IMR-90 (cell line): ENCODE measurements at places on chromosomes 12 and 14. TPM values are rescaled to one million over a fixed set of nuclear protein-coding genes. Genes with fewer than 3 reads are reported as not detected.

GRCh38 chr12:1474041-1474573 is 120.3 kb downstream of the FBXL14 start:
- DNase-seq, result peak; percentile 99
- peaks cover 15% of the 10 kb centered on the region for H3K4me1 ChIP-seq
- peak overlapping the region; percentile 5; the same call in 1 of the 2 replicates for H3K4me3 ChIP-seq
- H3K27me3 ChIP-seq, result no peaks in the 10 kb centered on the region

SLC2A14 gene
- under 0.01 TPM in 1 of 2 replicates, not detected in the other for total RNA-seq

GRCh38 chr14:58914279-58914855 is 274.1 kb upstream of the DAAM1 start:
- H3K27ac ChIP-seq, result no peak overlapping the region
- H3K4me3 ChIP-seq, result no peak overlapping the region
- no peaks in the 10 kb centered on the region for H3K36me3 ChIP-seq

ACOT6 gene
- total RNA-seq, result not detected in 2 replicates

GRCh38 chr12:87596134-87596533 is 433.1 kb downstream of the C12orf50 start:
- no peak overlapping the region for H3K27ac ChIP-seq
- no peaks in the 10 kb centered on the region for H3K36me3 ChIP-seq
- H3K27me3 ChIP-seq, result no peaks in the 10 kb centered on the region
- no peaks in the 10 kb centered on the region for H3K4me1 ChIP-seq
- H3K4me3 ChIP-seq, result no peak overlapping the region

GRCh38 chr12:5966486-5967095 is 21.5 kb upstream of the ANO2 start:
- H3K4me3 ChIP-seq, result no peak overlapping the region
- no peak for DNase-seq
- no peaks in the 10 kb centered on the region for H3K4me1 ChIP-seq
- H3K27me3 ChIP-seq, result peaks cover 38% of the 10 kb centered on the region
- H3K36me3 ChIP-seq, result no peaks in the 10 kb centered on the region

ZFHX2 gene
- under 0.01 and 0.18 TPM in 2 replicates for total RNA-seq

- peaks cover 6% of the 10 kb centered on the region; the same call in 1 of the 2 replicates for H3K36me3 ChIP-seq
- peaks cover 32% of the 10 kb centered on the region for H3K27me3 ChIP-seq
- H3K27ac ChIP-seq, result no peak overlapping the region
- no peak for DNase-seq
Observed at GRCh38 chr14:53957739-53958138, 1.1 kb upstream of the BMP4 start.

GRCh38 chr12:19227190-19227879 is 97.8 kb downstream of the PLEKHA5 start:
- no peak overlapping the region for H3K4me3 ChIP-seq
- H3K27me3 ChIP-seq, result no peaks in the 10 kb centered on the region
- DNase-seq, result no peak
- H3K4me1 ChIP-seq, result peaks cover 8% of the 10 kb centered on the region
- 0 out of 2 replicates have a peak, but pooled peaks cover 2% of the 10 kb centered on the region for H3K36me3 ChIP-seq

GALNT16 gene
- total RNA-seq, result 0.28 and 0.36 TPM in 2 replicates

GRCh38 chr12:2057795-2058408 is 5.1 kb downstream of the CACNA1C start:
- no peak for DNase-seq
- H3K36me3 ChIP-seq, result no peaks in the 10 kb centered on the region
- H3K4me3 ChIP-seq, result no peak overlapping the region
- no peak overlapping the region for H3K27ac ChIP-seq
- no peaks in the 10 kb centered on the region; the same call in 1 of the 2 replicates for H3K27me3 ChIP-seq
- peaks cover 5% of the 10 kb centered on the region; the same call in 1 of the 2 replicates for H3K4me1 ChIP-seq

DNA sequence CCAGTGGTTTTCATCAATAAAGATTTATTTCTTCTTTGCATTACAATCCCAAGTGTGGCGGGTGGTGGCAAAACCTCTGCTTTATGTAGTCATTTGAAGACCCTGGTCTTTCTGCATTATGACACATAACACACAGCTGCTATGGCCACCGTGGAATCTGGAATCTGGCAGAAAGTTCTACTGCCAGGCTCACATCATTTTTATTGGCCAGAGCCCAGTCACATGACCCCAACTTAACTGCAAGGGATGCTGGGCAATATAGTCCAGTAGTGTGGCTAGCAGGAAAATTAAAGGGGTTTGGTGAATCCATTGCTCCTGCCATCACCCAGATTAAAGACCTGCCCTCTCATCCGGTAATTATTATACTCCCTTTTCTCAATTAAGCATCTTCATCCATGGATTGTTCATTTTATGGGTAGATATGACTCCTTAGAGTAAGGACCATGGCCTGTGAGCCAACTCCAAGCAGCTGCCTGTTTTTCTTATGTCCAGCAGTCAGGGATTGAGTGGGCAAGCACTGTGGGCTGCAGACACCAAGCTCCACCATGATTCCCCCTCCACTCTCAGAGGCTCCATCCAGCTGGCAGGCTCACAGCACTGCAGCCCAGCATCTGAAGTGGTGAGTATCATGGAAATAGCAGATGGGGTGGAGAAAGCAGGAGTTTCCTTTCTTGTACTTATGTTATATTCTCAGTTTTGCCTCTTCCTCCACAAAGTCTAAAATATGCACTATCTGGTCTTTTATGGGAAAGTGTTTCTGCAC is 1030.7 kb downstream of the AACS start:
- no peaks in the 10 kb centered on the region for H3K4me1 ChIP-seq
- H3K27ac ChIP-seq, result no peak overlapping the region
- H3K27me3 ChIP-seq, result no peaks in the 10 kb centered on the region
- no peak for DNase-seq
- H3K36me3 ChIP-seq, result no peaks in the 10 kb centered on the region

GRCh38 chr12:68081561-68081960 is 78.0 kb downstream of the IFNG start:
- H3K27ac ChIP-seq, result no peak overlapping the region
- no peak overlapping the region for H3K4me3 ChIP-seq
- H3K27me3 ChIP-seq, result no peaks in the 10 kb centered on the region

SLC17A8 gene
- not detected in 2 replicates for total RNA-seq

- H3K36me3 ChIP-seq, result peaks cover 3% of the 10 kb centered on the region; the same call in 1 of the 2 replicates
- peaks cover 6% of the 10 kb centered on the region; the same call in 1 of the 2 replicates for H3K27me3 ChIP-seq
- H3K4me3 ChIP-seq, result peak overlapping the region; percentile 55
- H3K4me1 ChIP-seq, result peaks cover 17% of the 10 kb centered on the region
Observed at GRCh38 chr12:57240066-57240921, 10.7 kb downstream of the STAC3 start.

MED13L gene
- 49.1 and 93.3 TPM in 2 replicates for total RNA-seq

DNA sequence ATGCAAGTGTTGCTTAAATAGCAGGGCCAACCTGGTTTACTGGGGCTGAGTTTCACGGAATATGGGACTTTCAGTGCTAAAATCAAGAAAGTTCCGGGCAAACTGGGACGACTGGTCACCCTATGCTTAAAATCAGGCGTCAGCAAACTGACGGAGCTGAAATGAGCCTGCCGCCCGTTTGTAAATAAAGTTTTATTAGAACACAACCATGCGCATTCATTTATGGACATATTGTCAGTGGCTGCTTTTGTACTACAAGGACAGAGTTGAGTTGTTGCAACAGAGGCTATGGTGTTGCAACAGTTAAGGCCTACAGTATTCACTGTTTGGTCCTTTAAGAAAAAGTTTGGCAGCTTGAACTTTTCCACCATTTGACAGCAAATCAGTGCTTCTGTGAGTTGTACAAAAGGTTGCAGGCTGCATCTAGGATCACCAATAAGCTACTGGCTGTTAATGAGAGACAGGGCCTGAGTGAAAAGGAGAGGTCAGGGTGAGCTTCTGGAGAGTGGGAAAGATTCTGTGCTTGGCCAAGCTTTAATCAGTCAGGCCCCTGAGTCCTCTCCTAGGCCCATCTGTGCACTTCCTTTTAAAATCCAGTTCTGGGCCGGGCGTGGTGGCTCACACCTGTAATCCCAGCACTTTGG is 13.3 kb downstream of the SELPLG start:
- H3K27ac ChIP-seq, result peak overlapping the region; percentile 62; the same call in 1 of the 2 replicates
- H3K4me3 ChIP-seq, result no peak overlapping the region
- peaks cover 3% of the 10 kb centered on the region; the same call in 1 of the 2 replicates for H3K4me1 ChIP-seq

PLBD1 gene
- under 0.01 TPM in 1 of 2 replicates, not detected in the other for total RNA-seq

DNA sequence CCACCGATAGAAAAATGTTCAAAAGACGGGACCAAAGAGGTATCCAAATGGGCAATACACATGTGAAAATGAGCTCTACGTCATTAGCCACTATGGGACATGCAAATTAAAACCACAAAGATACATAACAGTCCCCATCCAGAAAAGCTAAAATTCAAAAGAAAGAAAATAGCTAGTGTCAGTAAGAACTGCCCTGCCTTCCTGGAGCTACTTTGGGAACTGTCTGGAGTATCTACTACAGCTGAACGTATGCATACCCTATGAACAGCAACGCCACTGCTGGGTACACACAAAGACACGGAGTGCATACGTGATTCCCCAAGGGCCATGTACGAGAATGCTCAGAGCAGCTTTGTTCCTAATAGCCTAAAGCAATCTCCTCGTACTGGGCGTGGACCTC is 25.8 kb upstream of the KRT77 start:
- H3K4me1 ChIP-seq, result no peaks in the 10 kb centered on the region
- no peak for DNase-seq
- no peaks in the 10 kb centered on the region for H3K36me3 ChIP-seq
- no peak overlapping the region for H3K4me3 ChIP-seq
- H3K27ac ChIP-seq, result no peak overlapping the region
- peaks cover 6% of the 10 kb centered on the region for H3K27me3 ChIP-seq

GRCh38 chr12:7555752-7556151 is 52.2 kb upstream of the CD163 start:
- H3K36me3 ChIP-seq, result no peaks in the 10 kb centered on the region
- peak; percentile 73 for DNase-seq
- no peak overlapping the region for H3K4me3 ChIP-seq

GPRC5A gene
- total RNA-seq, result 49.6 and 49.7 TPM in 2 replicates

GRCh38 chr12:125579916-125580315 is 514.7 kb downstream of the AACS start:
- H3K36me3 ChIP-seq, result no peaks in the 10 kb centered on the region
- no peak overlapping the region for H3K4me3 ChIP-seq
- H3K27ac ChIP-seq, result no peak overlapping the region
- H3K27me3 ChIP-seq, result no peaks in the 10 kb centered on the region

FAM222A gene
- under 0.01 TPM in 2 replicates for total RNA-seq

GLIPR1 gene
- 244 and 327 TPM in 2 replicates for total RNA-seq

DNA sequence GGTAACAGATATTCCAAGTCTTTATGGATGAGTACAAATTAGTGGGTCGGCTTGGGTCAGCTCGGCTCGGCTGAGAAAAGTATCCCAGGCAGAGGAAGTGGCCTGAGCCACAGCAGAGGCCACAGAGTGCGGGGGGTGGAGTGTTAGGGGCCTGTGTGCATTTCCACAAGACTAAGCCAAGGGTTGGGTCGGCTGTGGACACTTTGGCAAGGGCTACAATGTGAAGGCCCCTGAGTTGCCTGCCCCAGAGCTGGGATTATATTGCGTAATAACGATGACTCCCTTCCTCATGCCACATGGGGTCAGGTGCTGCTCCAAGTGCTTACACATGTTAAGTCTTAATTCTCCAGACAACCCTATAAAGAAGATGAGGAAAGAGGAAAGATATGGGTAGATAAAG is 11.4 kb downstream of the EVL start:
- no peak overlapping the region for H3K27ac ChIP-seq
- H3K27me3 ChIP-seq, result no peaks in the 10 kb centered on the region
- DNase-seq, result peak; percentile 81
- no peak overlapping the region for H3K4me3 ChIP-seq
- peaks cover 8% of the 10 kb centered on the region; the same call in 1 of the 2 replicates for H3K4me1 ChIP-seq

PLA2G1B gene
- total RNA-seq, result not detected in 2 replicates

DNA sequence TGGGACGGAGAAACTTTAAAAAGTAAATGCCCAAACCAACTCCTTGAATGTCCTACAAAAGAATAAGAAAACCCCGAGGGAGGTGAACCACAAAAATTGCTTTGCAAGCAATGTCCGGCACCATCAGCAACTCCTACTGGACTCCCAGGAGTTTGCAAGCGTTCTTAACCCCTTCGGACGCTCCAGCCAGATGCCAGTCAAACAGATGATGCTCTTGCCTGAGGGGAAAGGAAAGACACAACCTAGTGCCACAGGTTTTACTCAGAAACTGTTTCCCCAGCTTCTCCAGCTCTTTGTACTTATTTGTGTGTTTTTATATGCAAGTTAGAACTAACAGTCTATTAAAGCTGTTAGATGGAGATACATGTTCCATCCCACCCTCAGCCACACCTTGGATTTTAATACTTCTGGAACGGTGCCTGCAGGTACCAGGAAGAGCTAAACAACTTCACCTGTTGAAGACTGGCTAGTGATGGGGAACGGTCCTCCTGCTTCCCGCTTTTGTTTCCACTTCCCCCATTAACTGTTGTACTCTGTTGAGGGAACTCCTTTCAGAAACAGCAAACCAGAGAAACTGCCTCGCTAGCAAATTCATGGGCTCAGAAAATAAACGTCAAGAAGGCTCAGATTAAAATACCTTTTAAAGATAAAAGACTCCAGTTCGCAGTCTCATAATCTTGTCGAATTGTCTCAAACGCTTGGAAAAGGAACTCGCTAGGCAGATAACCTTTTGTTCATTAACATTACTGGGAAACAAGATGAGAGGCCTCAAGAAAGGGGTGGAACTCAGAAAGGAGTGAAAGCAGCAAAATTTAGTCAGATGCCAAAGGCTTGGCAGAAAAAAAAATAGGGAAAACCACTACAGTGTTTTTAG is 1.1 kb upstream of the FERMT2 start:
- peak; percentile 80 for DNase-seq
- peaks cover 5% of the 10 kb centered on the region; the same call in 1 of the 2 replicates for H3K4me1 ChIP-seq
- peak overlapping the region; percentile 54 for H3K4me3 ChIP-seq
- peaks cover 7% of the 10 kb centered on the region for H3K36me3 ChIP-seq
- no peaks in the 10 kb centered on the region for H3K27me3 ChIP-seq
- H3K27ac ChIP-seq, result peak overlapping the region; percentile 98

MYH7 gene
- total RNA-seq, result not detected in 2 replicates

DNA sequence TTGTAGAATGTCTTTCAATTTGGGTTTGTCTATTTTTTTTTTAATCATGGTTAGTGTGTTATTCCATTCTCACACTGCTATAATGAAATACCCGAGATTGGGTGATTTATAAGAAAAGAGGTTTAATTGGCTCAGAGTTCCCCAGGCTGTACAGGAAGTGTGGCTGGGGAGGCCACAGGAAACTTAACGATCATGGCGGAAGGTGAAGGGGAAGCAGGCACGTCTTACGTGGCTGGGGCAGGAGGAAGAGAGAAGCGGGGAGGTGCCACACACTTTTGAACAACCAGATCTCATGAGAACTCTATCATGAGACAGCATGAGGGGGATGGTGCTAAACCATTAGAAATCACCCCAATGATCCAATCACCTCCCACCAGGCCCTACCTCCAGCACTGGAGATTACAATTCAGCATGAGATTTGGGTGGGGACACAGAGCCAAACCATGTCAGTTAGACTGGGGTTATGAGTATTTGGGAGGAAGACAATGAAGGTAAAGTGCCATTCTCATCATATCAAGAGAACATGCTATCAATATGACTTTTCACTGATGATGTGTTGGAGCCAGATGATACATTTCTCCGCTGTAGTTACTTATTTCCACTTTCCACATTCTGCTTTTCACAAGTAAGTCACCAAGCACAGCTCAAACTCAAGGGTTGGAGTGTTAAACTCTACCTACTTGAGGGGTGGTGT is 45.8 kb downstream of the AP5M1 start:
- peaks cover 1% of the 10 kb centered on the region for H3K27me3 ChIP-seq
- no peaks in the 10 kb centered on the region for H3K36me3 ChIP-seq
- H3K4me3 ChIP-seq, result no peak overlapping the region
- no peak for DNase-seq

AQP2 gene
- total RNA-seq, result not detected in 2 replicates

ALDH1L2 gene
- total RNA-seq, result 16.7 and 22.8 TPM in 2 replicates

- no peaks in the 10 kb centered on the region for H3K27me3 ChIP-seq
- H3K27ac ChIP-seq, result no peak overlapping the region
- DNase-seq, result peak; percentile 92
Observed at GRCh38 chr12:85076688-85077430, 40.7 kb downstream of the LRRIQ1 start.
